ENCODE measurements at places on chromosomes 3 and 15.

DNA sequence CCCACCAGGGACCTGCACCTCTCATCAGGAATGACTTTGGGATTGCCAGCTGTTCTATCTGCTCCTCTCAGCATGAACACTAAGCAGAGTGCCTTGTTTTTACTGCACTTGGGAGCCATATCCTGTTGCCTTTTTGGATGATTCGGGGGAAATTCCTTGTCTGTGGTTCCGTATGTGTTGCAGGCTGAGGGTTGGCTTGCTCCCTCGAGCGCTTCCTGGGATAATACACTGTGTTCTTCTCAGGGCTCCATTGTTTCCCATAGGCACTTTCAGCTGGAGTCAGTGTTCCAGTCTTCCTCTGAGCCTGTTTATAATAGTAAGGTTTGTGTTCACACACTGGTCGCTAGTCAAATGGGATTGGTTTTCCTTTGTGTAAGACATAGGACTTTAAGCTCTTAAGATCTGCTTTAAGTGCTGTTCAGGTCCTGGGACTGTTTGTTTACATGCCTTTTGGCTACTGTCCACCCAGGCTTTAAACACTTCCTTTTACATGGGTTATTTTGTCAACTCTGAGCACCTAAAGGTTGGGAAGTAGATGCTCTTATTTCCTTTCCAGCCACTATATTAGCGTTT, 23.4 kb downstream of the BOC start:
- DNase-seq = no peak

DNA sequence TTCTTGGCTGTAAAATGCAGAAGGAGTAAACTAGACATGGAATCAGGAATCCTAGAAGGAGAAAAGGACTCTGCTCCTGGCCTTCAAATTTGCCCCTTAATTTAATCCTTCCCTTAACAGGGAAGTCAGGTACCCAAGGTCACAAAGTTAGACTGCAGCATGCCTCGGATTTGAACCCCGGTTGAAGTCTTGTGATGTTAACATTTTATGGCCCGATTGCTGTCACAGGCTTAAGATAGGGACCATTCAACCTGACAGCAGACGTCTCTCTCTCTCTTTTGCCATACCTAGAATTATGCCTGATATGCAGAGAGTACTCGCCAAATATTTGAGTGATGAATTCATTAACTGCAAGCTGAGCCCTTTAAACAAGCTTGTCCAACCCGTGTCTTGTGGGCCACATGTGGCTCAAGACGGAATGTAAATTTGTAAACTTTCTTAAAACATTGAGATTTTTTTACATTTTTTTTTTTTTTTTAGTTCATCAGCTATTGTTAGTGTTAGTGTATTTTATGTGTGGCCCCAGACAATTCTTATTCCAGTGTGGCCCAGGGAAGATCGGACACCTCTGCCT, 217.2 kb downstream of the THSD4 start:
- no peak for DNase-seq

- no peak for DNase-seq
Observed at GRCh38 chr3:197404754-197405153, 106.3 kb upstream of the DLG1 start.

- no peak for DNase-seq
Observed at GRCh38 chr15:38351466-38351865, 98.8 kb downstream of the SPRED1 start.

- no peak for DNase-seq
Observed at GRCh38 chr3:30162579-30162978, 443.8 kb upstream of the TGFBR2 start.

DNA sequence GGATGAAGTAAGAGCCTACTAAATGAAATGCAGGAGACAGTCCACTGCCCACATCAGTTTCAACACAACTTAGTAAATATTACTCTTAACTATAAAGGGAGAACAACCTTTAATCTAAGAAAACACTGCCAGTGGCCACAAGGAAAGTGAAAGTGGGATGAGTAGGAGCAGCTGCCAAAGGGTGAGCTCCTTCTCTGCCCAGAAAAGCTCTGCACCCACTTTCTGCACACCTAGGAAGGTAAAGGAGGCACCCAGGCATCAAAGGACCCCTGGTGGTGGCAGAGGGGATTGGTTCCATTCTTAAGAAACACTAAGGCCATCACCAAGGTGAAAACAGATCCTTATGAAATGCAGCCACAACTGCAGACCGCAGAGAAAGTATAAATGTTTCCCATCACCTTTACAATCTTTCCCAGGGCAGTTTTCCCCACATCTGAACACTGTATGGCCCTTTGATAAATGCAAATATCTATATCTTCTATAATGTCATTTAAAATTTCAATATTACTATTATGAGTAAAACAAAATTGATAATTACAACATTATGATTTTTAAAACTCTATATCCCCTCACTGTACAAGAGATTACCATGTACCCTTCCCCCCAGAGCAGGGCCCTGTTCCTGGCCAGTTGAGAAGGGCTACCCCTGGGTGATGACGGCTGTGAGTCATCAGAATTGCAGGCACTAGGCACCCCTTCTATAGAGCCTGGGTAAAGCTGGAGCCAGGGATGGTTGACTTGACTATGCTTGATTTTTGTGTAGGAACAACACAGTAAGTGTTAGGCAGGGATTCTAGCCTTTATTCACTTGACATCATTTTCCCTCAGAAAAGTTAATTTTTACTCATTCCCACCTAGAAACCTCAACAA, 92.0 kb downstream of the SNRK start:
- peak; percentile 22 for DNase-seq

DNA sequence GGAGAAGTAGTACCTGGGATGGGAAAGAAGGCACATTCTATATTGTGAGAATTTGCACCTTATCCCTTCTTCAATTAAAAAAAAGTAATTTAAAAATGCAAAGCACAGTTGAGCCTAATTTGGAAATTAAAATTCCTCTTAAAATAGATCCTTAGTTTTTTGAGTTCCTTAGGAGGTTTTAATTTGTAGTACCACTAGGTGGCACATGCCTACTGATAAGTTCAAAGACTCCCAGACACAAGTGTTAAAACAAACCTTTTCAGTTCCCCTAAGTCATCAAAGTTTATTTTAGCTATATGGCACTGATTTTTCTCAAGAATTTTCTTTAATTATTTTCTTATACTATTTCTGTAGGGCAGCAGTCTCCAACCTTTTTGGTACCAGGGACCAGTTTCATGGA, 127.6 kb upstream of the AZI2 start:
- no peak for DNase-seq

DNA sequence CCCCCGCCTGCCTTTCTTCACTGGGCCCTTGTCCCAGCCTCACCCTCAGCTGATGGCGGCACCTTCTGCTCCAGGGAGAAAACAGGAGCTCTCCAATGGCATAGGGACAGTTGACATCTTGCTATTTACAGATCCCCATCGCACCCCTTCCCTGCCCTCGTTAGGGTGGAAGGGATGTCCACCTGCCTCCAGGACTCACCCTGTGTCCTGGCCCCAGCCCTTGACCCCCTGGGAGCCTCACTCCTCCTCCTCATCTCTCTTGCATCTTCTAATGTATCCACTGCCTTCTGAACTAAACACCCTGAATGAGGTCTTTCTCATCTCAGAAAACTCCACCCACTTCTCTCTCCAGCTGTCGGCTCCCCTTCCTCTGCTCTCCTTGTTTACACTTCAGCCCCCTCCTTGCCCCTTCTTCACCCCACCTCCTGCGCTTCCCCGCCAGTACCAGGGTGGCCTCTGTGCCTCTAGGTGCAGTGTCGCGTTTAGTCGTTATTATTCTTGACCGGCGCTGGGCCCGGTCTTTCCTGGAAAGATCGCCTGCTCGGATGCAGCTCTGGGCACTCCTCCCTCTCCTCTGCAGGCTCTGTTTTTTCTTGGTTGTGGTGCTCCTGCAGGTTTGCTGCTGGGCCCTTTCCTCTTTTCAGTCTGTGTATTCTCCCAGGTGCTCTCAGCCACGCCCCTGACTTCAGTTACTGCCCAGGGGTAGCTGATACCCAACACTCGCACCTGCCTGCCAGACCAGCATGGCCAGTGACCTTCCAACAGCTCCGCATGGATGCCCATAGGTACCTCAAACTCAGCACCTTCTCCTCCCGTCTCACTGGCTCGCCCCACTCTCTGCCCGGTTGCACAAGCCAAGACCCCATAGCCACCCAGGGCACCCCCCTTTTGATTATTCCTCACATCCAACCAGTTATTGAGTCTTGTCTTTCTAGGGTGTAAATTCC, 42.9 kb downstream of the PML start:
- no peak for DNase-seq

- no peak for DNase-seq
Observed at GRCh38 chr15:98858610-98859023, 149.0 kb downstream of the PGPEP1L start.

DNA sequence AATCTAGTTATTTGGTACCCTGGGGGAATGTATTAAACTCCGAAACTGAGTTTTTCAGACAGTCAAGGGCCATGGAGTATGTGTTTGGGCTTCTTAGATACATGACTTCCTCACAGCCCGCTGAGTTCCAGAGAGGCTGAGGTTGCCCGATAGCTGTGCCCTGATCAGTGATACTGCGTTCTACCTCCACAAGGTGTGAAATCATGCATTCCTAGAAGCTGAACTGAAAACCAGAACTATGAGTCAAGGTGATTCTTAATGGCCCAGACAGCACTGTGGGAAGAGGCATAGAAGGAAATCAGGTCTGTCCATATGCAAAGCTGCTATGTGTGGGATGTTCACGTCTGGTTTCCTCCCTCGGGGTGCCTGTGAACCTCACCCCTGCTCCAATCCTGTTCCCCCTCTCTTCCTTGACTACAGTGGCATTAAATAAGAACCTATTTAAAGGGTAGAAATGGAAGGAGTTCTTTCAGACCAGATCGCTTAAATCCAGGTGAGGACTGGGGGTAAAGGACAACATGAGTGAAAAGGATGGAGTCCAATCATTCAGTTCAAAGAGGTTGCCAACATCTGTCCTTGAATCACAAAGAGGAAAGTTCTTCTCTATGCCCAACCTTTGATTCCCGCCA, 74.3 kb downstream of the MYO1E start:
- peak; percentile 8 for DNase-seq

- DNase-seq = no peak
Observed at GRCh38 chr15:70375586-70375985, 277.9 kb upstream of the TLE3 start.

GRCh38 chr15:65400760-65401610, 21.8 kb downstream of the IGDCC4 start:
- no peak for DNase-seq

DNA sequence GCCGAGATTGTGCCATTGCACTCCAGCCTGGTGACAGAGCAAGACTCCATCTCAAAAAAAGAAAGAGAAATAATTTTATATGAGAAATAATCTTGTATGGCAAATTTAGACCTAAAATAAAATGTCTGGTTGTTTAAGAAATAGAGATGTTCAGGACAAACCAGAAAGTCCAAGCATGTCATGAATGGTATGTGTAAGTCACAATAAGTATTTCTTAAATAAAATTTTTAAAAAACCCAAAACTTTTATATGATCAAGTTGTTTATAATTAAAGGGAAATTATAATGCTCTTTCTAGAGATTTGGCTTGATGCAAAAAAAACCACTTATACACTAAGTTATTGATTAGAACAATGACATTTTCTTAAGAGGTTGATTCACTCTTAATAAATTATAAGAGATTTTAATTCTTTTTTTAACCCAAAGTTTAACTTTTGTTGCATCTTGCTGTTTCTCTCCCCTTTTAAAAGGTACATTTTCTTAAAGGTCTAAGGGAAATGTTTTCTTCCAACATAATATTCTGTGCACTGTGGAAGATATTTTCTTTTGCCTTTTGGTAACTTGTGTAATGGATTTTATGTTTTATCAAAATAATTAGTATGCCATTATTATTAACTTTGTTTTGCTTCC, 105.7 kb downstream of the RTP4 start:
- no peak for DNase-seq

GRCh38 chr15:101531170-101531569, 41.7 kb upstream of the PCSK6 start:
- DNase-seq = no peak

GRCh38 chr3:127709320-127710060, 36.7 kb downstream of the ABTB1 start:
- no peak for DNase-seq

GRCh38 chr15:67859331-67859946, 19.6 kb upstream of the RNU6-1 start:
- no peak for DNase-seq

DNA sequence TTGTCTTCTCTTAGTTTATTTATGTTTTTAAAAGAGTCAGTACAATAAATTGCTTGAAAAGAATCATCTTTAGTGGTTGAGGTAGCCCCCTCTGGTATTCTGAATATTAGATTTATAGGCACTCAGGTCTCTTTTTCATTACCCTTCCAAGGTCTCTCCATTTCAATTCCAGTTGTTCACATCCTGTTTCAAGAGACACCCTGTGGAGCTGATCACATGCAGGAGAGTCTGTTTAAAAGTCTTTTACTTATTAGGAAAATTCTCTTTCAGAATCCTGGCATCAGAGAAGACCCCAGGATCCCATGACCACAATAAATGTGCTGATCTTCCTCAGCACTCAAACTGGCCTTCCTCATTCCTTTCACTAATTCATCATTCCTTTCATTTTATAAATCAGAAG, 195.7 kb downstream of the ZIC4 start:
- DNase-seq = no peak

GRCh38 chr15:91857772-91858171, 4.3 kb downstream of the SLCO3A1 start:
- no peak for DNase-seq

DNA sequence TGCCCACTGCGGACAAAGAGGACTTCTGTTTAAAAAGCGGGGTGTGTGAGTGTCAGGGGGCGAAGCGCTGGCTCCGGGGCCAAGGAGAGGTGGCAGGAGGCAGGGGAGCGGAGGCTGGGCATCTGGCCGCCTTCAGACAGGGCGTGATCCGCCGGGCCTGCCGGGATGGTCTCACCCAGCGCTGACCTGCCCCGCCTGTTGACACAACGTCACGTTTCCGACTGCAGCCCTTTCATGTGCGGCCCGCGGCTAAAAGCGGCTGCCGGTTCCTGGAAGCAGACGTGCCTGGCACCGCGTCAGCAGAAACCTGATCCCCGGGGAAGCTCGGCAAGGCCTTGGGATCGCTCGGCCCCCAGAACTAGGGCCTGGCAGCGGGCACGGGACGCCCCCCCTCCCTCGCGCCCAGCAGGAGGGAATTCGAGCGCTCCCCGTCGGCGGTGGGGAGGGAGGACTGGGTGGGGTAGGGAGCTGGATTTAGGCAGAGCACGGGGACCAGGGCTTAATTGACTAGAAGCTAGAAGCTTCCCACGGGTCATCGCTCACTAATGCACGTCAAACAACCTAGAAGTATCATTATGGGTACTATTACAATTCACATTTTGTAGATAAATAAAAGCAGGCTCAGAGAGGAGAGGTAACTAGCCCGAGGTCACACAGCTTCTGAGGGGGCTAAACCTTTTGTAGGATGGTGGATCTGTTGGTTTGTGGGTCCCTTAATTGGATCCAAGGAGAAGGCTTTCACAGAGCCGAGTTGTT, 7.7 kb downstream of the BHLHE40 start:
- peak; percentile 42 for DNase-seq

All from stimulated activated CD8-positive, alpha-beta memory T cell treated with anti-CD3 and anti-CD28 coated beads, Interleukin-7, amount 100 ng/mL, for 24 hours (primary cell).